ENCODE measurements at places on chromosomes 5 and 9.

- DNase-seq = no peak
Observed at GRCh38 chr5:152869971-152870370, 464.9 kb upstream of the NMUR2 start.

GRCh38 chr5:39905356-39905755 is 480.6 kb upstream of the DAB2 start:
- no peak for DNase-seq

DNA sequence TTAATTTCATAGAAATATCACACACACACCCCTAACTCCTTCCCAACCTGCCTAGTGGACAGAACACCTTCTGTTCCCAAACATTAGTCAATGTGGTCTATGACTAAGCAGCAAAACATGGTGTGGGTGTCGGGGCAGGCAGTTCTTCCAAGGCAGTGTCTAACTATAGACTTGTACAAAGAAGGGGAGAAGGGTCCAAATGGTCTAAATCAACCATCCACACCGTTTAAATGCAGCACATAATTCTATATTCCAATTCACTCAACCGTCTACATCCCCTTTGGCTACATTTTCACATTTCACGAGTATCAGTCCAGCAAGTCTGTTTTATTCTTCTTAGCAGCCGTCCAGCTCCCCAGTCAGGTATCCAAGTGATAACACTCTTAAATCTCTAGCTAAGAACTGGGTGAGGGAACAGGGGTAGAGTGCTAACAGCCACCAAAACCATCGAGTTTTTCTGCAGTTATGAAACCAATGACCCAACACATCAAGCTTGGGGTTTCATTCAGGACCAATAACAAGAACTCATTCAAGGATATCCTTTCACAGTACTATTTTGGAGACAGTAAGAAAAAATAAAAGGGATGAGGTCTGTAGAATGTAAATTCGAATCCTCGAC is 3.3 kb downstream of the ZNF608 start:
- DNase-seq = no peak

DNA sequence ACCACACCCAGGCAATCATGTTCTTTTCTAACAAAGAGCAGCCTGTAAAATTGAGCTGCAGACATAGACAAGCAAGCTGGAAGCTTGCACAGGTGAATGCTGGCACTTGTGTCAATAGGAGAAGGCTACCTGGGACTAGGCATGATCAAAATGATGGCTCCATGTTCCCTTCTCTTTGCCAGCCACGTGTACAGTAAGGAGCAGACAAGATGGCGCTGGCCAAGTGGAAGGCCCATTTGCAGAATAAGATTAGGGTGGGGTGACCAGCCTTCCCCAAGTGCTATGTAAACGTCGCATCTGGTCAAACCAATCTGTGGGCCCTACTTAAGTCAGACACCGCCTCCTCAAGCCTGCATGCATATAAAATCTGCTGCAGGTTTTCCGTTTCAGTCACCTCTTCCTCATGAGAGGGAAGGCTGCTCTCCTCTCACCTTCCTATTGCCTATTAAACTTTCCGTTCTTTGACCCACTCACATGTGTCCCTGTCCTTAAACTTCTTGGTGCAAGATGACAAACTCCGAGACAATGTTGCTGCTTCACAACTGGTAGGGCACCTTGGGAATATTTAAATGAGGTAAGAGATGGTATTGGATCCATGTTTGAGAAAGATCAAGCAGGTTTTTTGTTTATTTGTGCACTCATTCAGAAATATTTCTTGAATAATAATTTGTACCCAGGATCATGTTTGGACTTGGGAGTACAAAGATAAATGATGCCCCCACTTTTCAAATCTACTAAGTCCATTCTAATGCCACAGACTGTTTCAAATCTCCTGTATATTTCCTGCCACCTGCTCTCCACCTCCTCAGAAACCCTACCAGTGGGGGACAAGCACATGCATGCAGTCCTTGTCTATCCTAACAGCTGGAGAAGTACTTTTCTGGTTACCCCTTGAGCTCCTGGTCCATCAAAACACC is 30.7 kb upstream of the TGFBR1 start:
- DNase-seq = no peak
